ENCODE measurements at places on chromosomes 2 and 18. TPM values are rescaled to one million over a fixed set of nuclear protein-coding genes. Genes with fewer than 3 reads are reported as not detected.
A peak's percentile ranks its signal among the peaks of the same experiment; 100 is the strongest.

- DNase-seq: no peak
Measured at GRCh38 chr18:47492691-47493090, 241.2 kb upstream of the SKOR2 start.

GRCh38 chr18:41798879-41799278 is 156.2 kb upstream of the PIK3C3 start:
- DNase-seq: no peak

DNA sequence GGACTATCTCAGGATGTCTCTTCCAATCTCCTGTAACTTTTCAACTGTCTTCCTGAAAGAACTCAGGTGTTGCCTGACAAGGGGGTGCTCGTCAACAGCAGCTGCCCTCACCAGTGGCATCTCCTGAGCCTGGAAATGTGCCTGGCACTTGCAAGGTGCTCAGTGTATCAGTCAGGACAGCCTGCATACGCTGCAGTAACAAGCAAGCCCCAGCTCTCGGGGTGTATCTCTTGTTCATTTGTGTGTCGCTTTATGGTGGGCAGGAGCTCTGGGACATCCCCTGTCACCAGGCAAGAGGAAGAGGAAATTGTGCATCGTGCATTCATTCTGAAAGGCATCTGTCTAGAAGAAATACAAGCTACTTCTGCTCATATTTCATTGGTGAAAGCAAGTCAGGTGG is 263.1 kb downstream of the DCDC2C start:
- DNase-seq: no peak

- peak; percentile 57 for DNase-seq
Measured at GRCh38 chr2:27123302-27124150, at the start of gene ABHD1. ABHD1 (plus strand) TSS chr2:27123815; CDS start chr2:27123949, 134 bp downstream.

- DNase-seq: no peak
Measured at GRCh38 chr2:18404708-18405107, 155.7 kb downstream of the RDH14 start.

DNA sequence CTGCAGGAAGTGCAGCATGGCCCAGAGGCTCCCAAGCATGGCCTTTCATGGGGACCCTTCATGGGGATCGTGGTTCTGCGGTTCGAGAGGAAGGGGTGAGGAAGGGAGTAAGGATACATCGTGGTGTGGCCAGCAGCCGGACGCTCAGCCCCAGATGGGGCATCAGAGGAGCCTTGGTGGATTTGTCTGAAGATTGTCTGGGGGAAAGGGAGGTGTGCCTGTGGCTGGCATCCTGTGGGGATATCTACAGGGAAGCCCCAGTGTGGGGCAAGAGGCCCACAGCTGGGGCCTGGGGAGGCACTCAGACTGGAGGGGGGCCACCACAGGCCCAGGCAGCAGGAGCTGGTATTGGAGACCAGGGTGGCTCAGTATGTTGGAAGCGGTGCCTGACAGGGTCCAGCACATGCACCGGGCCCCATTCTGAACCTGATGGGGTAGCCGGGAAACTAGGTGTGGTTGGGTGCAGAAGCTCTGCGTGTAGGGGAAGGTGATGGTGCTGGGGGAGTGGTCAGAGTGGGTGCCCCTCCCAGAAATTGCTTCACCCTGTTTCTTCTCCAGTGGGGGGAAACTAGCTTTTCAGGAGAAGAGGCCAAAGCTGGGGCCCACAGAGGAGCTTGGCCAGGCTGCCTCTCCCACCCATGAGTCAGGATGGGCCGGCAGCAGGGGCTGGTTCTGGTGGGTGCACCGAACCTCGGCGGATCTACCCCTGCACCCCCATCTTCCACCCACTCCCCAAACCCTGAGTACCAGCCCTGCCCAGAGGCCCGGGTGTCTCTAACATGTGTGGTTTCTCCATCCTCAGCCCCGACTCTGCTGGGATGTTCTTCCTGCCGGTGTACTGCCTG is 274.4 kb upstream of the HDAC4 start:
- no peak for DNase-seq

- no peak for DNase-seq
Measured at GRCh38 chr2:196309691-196310090, 138.3 kb upstream of the STK17B start.

The IKZF2 gene
- 26.0 TPM for total RNA-seq

The PARD6G gene
- 0.81 TPM for total RNA-seq

- DNase-seq: no peak
Measured at GRCh38 chr2:168698969-168699368, 103.5 kb upstream of the NOSTRIN start.

The CHST10 gene
- 15.5 TPM for total RNA-seq

The ZFAND2B gene
- total RNA-seq: 25.7 TPM

GRCh38 chr2:32718752-32719151 is 90.9 kb downstream of the TTC27 start:
- no peak for DNase-seq

The SNORC gene
- total RNA-seq: 4.3 TPM

The REG1B gene
- total RNA-seq: not detected

DNA sequence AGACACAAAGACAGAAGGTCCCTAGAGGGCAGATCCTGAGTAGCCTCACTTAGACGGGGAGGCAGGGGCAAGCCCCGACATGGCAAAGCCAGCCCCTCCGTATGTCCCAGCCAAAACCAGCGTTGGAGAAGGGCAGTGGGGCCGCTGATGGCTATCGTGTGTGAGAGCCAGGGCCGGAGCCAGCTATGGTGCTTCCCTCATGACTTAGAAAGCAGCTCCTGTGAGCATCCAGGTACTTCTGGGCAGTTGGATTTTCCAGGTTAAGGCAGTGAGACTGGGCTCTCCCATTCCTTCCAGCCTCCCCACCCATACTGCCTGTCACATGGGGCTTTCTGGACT is 31.2 kb upstream of the ROCK2 start:
- DNase-seq: no peak

The COBLL1 gene
- total RNA-seq: 56.9 TPM

The R3HDM1 gene
- 46.1 TPM for total RNA-seq

GRCh38 chr18:23570912-23571504 is 15.3 kb downstream of the NPC1 start:
- DNase-seq: no peak

The TCF23 gene
- total RNA-seq: not detected

DNA sequence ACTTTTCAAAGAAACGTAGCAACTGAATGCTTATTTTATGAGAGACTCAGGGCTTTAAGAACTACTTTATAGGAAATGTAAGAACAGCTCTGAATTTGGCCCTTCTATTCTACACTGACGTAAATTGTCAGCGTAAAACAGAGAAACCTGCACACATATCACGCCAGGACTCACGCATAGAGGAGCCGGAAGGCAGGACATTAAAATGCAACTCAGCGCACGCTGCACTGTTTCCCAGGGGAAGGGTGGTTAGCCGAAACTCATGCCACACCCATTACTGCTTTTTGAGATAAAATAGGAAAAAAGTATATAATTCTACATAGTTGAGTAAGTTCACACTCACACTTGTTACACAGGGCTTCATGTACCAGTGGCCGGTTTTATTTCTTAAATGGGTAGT is 7.4 kb downstream of the TUBB6 start:
- DNase-seq: no peak

The EHD3 gene
- total RNA-seq: 2.2 TPM

GRCh38 chr2:9473985-9474360 is 378 bp upstream of the IAH1 start:
- DNase-seq: peak; percentile 6

- no peak for DNase-seq
Measured at GRCh38 chr2:104845552-104845931, 8.4 kb upstream of the POU3F3 start.

The GREB1 gene
- total RNA-seq: 0.54 TPM

- no peak for DNase-seq
Measured at GRCh38 chr2:222830164-222830563, 30.7 kb upstream of the ACSL3 start.

- no peak for DNase-seq
Measured at GRCh38 chr2:71603851-71604725, 150.7 kb downstream of the DYSF start.

DNA sequence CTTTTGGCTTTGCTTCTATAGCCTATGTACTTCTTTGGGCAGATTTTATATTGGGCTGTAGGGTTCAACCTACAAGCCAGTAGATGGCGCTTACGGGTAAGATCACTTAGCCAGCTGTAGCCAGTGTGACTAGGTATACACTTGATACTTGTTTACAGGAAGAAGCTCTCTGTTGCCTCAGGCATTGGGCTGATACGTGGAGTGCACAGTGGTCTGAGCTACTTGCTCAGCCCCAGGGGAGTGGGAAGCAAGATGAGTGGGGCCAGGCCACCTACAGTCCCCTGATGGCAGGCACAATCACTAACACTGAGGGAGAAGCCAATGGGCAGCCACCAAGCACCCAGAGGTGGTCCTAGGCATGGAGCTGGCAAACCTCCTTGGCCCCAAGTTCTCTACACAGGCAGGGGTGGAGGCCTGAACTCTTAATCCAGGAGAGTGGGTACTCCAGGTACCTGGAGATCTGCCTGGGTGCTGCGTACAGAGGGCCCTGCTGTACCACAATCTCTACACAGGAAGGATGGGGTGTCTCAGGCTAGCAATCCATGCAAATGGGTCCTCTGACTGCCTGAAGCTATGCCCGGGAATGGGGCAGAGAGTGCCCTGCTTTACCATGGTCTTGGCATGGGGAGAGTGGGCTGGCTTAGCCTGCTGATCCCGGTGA is 122.2 kb downstream of the NCOA1 start:
- DNase-seq: peak; percentile 30

- DNase-seq: no peak
Measured at GRCh38 chr2:173216668-173217067, 138.0 kb upstream of the CDCA7 start.

DNA sequence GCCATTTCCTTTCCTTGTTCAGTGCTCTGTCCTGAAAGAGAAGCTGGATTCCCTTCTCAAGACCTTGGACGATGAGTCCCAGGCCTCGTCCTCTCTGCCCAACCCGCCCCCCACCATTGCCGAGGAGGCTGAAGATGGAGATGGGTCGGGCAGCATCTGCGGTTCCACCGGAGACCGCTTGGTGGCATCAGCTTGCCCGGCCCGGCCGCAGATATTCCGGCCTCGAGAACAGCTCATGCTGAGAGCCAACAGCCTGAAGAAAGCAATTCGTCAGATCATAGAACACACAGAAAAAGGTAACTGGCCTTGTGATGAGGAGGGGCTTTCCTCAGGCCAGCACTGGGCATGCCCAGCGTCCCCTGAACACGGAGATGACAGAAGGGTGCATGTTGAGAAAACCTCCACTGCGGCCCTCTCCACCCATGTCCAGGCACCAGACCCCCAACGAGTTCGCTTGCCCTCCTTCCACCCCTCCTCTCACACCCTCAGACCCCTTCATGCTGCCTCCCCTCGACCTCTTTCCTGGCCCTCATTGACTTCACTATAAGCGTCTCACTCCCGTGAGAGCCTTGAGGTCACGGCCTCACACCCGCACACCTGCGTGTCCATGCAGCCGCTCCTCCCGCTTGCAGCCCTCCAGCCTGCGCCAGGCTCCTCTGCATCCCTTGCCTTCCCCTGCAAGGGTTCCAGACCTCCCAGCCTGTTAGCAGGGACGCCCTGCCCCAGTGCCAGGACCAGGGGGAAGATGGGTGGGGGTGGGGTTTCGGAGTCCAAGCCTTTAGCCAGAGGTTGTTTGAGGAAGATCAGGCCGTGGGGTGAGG is 95.0 kb downstream of the DGKD start:
- no peak for DNase-seq

DNA sequence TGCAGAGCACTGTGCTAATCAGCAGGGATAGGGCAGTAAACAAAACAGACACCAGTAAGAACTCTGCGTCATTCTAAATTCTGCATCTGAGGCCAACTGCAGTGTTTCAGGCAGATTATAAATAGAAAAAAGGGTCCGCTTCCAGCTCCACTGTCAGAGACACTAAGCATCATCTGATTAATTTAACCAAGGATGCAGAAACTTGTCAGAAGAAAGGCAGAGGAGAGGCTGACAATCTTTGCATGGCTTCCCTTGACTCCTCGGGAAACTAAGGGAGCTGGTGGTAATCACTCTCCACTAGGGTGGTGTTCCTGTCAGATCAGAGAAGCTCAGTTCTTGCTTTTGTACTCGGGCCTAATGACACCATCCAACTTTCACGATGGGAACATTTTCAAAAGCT is 123.5 kb downstream of the DNAH6 start:
- no peak for DNase-seq

The PSMA8 gene
- total RNA-seq: not detected

The ICOS gene
- total RNA-seq: not detected

GRCh38 chr18:42773870-42774269 is 341.6 kb downstream of the RIT2 start:
- DNase-seq: no peak

GRCh38 chr2:44859337-44859736 is 82.2 kb upstream of the SIX3 start:
- no peak for DNase-seq

DNA sequence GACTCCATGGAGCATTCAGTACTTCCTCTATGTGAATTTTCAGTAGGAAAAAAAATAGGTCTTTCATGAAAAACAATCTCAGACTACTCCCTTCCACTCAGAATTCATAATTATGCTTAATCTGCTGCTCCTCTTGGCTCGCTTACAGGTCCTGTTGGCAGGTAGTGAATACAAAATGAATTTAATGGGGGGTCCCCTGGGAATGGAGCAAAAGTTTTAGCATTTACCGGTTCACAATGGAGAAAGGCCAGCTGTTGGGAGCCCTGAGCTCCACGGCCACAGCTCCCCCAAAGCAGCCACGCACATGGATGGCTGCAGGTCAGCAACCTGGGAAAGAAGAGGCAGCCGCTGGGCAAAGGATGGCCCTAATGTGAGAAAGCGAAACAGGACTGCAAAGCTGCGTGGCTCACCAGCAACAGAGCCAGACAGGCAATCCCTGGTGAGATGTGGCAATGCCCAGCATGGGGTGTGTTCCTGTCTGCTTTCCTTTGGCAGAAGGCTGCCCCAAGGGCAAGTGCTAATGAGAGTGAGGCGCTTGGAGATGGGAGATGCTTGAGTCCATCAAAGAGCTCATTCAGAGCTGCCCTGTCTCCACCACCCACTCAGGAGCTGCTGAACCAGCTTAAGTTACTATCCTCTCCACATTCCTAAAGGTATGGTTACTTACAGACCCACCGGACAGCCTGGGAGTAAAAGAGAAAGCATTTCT is 447.4 kb downstream of the EPHA4 start:
- DNase-seq: peak; percentile 19

- DNase-seq: no peak
Measured at GRCh38 chr2:156511122-156511521, 74.9 kb downstream of the GPD2 start.

Measured in Calu3 (cell line).